Stimulated activated CD4-positive, alpha-beta T cell treated with anti-CD3 and anti-CD28 coated beads, Interleukin-1b, Interleukin-23, amount 100 ng/mL, for 1 hour (primary cell): ENCODE measurements at places on chromosomes 3 and 15.

DNA sequence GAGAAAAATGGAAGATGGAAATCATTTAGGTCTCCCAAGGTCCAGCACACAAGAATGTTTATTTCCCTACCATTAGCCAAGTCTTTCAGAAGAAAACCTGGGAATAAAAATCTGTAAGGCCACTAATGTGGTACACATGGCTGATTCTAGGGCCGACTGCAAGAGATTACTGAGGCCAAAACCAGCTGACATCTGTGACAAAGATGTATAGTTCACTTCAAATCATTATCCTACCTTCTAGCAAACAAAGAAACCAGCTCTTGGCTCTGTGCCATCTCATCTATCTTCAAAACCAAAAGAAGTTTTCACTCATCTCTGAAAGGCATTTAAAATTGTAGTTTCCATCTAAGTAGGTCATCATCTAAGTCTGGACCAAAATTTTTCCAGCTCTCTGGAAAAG, 43.9 kb downstream of the ERC2 start:
- no peak for DNase-seq

GRCh38 chr3:121481106-121481880, 64.5 kb downstream of the POLQ start:
- no peak for DNase-seq

GRCh38 chr3:168884353-168884903, 779.1 kb downstream of the MECOM start:
- DNase-seq = no peak

DNA sequence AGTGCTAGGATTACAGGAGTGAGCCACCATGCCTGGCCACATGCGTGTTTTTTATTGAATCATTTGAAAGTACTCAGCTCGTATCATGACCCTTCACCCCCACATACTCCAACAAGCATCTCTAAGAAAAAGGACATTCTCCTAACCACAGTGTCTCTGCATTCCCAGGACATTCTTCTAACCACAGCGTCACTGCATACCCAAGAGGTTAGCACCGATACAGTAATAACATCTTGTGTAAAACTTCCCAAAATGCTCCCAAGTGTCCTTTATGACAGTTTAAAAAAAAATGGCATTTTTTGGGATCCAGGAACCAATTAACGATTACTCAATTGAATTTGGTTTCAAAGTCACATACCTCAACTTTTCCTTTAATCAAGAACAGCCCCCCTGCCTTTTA, 39.6 kb downstream of the FLNB start:
- DNase-seq = no peak

- DNase-seq = no peak
Measured at GRCh38 chr15:27958911-27959578, 140.1 kb downstream of the OCA2 start.

DNA sequence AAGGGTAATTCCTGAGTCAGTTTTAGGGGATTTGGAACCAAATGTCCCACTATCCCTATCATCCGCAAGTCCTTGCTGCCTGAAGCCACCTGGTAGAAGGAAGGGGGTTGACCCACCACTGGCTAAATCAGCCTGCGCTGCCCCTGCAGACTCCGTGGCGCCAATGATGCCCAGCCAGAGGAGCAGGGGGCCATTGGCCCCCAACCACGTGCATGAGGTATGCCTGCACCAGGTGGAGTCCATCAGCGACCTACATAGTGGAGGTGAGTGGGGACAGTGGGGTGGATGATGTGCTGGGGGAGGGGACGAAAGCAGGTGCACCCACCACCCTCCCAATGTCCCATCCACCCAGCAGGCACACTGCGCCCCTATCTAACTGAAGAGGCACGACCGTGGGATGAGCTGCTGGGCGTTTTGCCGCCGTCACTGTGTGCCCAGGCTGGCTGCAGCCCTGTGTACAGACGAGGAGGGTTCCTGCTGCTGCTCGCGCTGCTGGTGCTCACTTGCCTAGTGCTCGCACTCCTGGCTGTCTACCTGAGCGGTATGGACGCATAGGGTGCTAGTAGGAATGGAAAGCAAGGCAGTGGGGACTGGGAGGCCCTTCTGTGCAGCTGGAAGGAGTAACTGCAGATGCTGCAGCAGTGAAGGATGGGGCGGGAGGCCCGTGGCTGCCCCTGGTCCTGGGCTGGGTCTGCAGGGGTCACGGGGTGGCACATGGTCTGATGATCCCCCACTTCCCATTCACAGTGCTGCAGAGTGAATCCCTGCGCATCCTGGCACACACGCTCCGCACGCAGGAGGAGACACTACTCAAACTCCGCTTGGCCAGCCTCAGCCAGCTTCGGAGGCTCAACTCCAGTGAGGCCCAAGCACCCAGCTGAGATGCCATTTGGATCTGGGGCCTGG, 5.7 kb downstream of the IFRD2 start:
- DNase-seq = no peak

GRCh38 chr3:125313060-125313635, 62.0 kb downstream of the ZNF148 start:
- DNase-seq = no peak

GRCh38 chr3:180871901-180872300, 40.6 kb upstream of the FXR1 start:
- no peak for DNase-seq

DNA sequence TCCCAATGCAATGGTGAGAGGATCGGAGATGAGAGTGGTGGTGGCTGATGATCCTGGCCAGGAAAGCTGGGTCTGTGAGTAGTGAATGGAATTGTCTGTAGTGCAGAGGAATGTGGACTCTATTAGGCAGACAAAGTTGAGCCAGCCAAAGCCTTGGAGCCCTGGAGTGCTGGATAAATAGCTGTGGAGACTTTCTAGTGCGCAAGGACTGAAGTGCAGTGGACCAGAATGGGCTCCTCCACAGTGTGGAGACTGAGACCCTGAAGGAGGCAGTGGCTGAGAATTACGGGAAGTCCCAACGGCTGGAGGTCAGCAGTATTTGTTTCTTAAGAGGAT, 874 bp downstream of the ZNF662 start:
- no peak for DNase-seq

DNA sequence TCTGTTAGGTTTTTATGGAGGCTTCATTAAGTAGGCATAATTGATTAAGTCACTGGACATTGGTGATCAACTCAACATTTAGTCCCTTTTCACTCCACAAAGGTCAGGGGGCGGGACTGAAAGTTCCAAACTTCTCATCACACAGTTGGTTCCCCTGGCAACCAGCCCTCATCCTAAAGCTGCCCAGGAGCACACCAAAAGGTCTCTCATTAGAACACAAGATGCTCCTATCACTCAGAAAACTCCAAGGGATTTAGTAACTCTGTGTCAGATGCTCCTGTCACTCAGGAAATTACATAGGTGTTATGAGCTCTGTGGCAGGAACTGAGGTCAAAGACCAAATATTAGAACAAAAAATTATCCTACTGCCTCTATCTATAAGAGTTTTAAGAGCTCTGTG, 321.5 kb downstream of the OTOL1 start:
- DNase-seq = no peak

DNA sequence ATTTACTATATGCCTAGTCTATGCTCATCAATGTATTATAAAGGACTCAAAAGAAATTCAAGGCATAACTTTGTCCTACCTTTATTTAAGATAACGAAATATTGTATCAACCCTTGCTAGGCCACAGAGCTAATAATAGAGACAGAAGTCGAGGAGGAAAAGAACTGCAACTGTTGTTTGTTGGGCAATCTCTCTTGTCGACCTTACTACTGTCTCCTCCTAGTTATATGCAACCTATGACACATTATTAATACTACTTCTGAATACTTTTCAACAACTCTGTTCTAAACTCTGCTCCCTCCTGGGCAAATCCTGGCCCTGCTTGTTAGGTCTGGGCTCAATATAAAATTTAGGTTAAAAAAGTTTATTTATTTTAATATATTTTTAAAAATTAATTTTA, 24.6 kb downstream of the SPPL2A start:
- no peak for DNase-seq

DNA sequence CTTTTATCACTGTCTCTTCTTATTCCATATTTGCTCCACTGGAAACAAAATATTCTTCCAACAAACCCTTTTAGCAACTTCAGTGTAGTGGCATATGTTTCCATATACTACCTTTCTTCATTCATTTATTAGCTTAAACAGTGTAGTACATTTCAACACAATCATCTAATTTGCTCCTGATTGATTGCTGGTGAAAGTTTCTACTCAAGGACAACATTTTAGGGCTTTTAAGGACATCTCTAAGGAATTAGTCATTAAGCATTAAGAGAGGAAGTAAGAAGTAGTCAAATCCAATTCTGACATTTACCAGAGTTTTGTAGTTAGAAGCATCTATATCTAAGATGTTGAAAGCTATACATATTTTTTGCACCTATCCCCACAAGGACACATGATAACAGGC, 55.8 kb downstream of the RSRC1 start:
- DNase-seq = no peak

DNA sequence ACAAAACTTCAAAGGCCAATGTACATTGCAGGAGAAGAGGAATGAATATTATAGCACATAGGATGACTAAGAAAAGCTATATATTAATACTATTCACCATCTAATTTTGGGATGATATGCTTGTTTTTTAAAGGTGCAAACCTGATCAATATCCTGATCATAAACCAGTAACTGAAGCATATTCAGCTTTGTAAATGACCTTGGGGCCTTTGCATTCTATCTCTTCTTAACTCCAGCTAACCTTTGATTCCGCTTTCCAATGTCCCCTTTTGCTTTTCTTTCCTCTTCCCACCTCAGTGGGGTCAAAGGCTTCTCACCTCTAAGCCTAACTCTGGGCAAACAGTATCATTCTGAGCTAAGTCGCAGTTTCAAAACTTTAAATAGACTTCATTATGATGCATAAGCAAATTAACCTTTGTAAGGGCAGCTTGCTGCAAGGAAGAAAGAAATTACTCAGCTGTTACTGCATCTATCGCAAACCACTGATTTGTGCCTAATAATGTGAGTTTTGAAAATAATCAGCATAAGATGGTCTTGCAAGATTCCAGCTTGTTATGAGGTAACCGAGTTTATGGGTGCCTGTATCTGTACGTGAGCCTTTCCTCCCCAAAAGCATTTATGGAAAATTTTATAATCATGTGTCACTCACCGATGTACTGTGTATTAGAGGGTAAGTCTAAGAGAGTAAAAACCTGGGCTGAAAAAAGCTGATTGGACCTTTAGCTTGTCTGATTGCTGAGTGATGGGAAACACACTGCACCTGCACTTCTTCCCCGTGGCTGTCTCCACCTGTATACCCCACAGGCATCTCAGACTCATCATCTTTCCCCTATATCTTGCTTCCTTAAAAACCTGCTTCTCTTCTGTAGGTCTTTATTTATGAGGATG, 116.8 kb downstream of the TPRG1 start:
- no peak for DNase-seq

GRCh38 chr15:41730543-41730942, 43.7 kb upstream of the MAPKBP1 start:
- DNase-seq = no peak

- no peak for DNase-seq
Measured at GRCh38 chr15:83578691-83579090, 75.2 kb upstream of the ADAMTSL3 start.

GRCh38 chr3:115350606-115351005, 203.5 kb upstream of the ZBTB20 start:
- no peak for DNase-seq
